Activated CD4-positive, alpha-beta T cell treated with anti-CD3 and anti-CD28 coated beads, Interleukin-2, amount 50 U/mL, for 24 hours (primary cell): ENCODE measurements at places on chromosomes 2 and 18.

GRCh38 chr2:27211241-27211942 is 449 bp upstream of the ATRAID start:
- no peak for DNase-seq

DNA sequence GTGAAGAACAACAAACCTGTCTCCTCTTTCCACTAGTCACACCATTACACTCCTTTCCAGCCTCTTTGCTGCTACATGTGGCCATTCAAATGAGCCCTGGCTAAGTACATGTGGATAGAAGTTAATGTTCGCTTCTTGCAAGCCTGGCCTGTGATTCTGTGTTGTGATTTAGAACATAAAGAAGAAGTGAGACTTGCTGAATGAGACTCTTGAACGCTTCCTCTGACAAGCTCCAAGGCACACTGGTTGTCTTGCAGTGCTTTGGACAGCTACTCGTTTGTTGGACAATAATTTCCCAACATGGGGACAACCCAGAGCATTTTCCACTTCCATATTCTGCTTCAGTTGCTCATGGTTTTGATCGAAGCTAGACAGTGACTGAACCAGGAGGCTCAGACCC is 57.3 kb downstream of the CCDC74A start:
- DNase-seq, result no peak

- no peak for DNase-seq
These were observed 21.8 kb upstream of the SERPINE2 start for GRCh38 chr2:224060783-224061482.

- DNase-seq, result no peak
These were observed 15.5 kb downstream of the CYP26B1 start for GRCh38 chr2:72131916-72132841.

GRCh38 chr2:149767516-149767974 is 180.0 kb upstream of the MMADHC start:
- no peak for DNase-seq

DNA sequence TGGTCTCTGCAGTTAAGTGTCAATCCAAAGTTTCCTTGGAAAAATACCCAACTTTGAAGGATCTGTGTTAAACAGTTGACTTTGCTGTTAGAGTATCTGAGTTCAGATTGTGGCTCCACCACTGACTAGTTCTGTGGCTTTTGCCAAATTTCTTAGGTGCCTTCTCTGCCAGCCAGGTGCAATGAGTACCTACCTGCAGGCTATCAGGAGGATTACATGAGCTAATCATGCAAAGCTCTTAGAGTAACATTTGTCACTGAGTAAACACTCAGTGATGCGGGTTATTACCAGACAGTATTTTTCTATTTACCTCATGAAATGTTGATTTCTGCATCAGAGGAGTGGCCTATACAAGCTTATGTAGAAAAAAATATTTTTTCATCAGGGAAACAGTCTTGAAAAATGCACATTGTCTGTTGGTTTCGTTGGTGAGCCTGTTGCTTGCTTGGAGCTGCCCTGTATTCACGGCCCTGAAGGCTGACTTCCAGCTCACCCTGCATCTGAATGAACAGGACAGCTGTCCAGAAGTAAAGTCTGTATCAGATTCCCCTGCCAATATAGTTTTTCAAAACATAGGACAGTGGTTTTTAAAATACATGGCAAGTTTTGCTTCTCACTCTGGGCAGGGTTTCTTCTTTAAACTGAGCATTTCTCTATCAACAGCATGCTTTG is 235.1 kb downstream of the CDCA7 start:
- DNase-seq, result no peak

DNA sequence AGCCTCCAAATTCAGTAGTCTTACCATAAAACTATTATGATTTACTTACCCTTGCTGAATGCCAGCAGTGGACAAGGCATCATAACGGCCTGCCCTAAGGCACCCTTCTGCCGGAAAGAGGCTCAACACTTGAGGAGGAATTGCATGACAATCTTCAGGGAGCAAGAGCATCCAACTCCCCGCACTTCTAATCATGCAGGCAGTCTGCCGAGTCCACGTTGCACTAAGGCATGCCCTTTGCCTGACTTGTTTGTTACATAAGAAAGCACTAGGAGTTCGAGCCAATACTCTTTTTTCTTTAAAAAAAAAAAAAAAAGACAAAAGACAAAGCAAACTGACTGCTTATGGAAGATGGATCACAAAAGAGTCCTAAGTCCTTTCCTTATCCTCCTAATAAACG is 17.9 kb upstream of the SPTBN1 start:
- no peak for DNase-seq

- DNase-seq, result no peak
These were observed 213.4 kb upstream of the CCDC150 start for GRCh38 chr2:196426122-196426521.

DNA sequence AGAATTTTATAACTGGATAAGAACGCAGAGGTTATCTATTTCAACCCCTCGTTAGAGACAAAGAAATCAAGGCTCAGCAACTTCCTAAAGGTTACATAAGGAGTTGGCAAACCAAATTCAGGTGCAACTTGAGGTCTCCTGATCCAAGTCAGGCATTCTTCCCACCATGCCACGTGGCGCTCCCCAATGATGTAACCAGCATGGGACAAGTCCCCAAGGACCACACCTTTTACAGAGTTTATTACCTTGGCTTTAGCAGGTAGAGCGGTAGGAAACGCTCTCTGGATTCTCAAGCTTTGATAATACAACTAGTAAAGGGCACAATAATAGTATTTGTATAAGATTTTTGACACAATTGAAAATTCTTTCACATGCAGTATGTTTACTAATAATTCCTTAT is 26.7 kb upstream of the MBOAT2 start:
- DNase-seq, result no peak

DNA sequence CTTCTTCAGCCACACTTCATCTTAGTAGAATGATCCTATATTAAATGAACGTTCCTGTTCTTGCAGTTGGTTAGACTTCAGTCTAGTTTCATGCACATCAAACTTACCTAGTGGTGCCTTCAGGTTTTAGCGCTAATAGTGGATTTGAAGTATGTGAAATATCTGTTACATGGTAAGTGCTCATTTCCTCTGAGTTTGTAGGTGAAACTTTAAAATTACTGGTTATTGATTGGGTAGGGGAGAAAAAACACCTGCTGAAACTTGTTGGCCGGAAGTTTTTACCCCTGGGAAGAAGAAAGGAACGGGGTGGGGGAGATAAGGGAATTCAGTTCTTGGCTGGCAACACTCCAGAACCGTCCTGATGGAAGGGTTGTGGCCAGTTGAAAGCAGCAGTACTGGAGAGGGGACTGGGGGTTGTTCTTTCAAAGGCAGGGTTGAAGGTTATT is 112.8 kb downstream of the SPTBN1 start:
- no peak for DNase-seq

- peak; percentile 7 for DNase-seq
These were observed 58.5 kb upstream of the COPS8 start for GRCh38 chr2:237026981-237027711.

GRCh38 chr2:231680992-231681852 is 27.1 kb upstream of the PTMA start:
- DNase-seq, result no peak

DNA sequence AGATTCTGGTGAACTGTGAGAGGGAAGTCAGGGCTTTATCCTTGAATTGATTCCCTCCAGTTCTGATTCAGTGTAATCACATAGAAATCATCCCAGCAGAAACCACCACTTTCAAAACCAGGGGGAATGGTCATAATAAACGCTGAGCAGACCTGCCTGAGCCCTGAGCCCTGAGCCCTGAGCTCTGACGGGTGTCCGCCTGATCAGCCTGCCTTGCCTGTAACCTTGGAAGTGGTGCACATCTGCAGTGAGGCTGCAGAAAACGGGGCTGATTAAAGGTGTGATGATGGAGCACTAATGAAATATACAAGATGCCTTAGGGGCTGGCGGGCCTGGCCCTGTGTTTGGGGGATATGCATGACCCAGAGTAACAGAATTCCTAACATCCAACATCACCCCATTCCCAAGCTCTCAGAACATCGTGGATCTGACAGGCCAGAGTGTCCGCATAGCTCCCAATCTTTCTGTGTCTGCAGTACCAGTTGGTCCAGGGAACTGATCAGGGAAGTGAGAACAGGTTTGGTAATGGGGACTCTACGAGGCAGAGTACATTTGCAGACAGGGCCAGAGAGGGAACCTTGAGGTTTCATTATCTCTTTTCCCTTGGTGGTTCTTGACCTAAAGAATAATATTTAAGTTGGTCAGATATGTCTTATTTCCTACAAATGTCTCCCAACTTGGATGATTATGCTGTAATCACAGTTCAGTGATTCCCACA is 37.8 kb downstream of the KCTD18 start:
- no peak for DNase-seq

- DNase-seq, result no peak
These were observed 291.6 kb upstream of the FAM98A start for GRCh38 chr2:33890686-33891085.

DNA sequence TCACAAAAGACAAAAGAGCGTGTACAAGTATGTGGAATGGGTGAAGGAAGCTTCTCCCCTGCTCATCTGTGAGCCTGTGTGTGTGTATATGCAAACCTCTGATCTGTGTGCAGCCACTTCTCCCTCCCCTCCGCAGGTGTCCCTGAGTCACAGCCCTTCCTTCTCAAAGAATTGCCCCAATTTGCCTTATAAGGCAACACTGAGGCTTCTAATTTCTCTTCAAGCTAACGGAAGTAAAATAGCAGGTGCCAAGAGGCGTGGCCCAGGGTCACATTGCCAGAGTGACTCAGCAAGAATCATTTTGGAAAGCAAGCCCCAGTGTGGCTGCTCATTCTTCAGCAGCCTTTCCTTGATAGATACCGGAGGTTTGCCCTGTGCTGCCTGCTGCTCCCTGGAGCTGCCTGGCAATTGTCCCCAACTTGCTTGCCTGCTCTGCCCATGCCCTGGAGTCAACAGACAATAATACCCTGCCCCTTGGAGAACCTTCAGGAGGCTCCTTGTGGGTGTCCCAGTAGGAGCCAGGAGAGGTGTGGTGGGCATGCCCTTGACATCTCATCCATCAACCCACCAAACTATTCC is 37.3 kb upstream of the BMP10 start:
- peak; percentile 81 for DNase-seq

- DNase-seq, result no peak
These were observed 17.5 kb downstream of the DNAJC10 start for GRCh38 chr2:182733572-182733971.

- no peak for DNase-seq
These were observed 24.2 kb downstream of the MYT1L start for GRCh38 chr2:2306878-2307277.

DNA sequence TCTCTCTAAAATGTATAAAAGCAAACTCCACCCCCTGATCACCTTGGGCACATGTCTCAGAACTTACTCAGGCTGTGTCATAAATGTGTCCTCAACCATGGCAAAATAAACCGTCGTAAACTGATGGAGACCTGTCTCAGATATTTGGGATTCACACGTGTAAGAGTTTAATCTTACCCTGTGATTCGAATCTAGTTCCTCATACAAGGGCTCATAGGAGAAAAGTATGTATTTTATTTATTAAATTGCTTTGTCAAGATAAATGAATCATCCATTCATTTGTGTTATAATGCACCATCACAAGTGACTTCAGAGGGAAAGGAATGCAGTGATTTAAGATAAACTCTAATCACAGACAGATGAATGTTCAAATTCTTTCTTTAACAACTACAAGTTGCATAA is 712.5 kb upstream of the LRATD1 start:
- no peak for DNase-seq

GRCh38 chr18:11121443-11121849 is 27.9 kb downstream of the PIEZO2 start:
- no peak for DNase-seq

- DNase-seq, result no peak
These were observed 70.6 kb upstream of the KLF7 start for GRCh38 chr2:207236156-207236935.

DNA sequence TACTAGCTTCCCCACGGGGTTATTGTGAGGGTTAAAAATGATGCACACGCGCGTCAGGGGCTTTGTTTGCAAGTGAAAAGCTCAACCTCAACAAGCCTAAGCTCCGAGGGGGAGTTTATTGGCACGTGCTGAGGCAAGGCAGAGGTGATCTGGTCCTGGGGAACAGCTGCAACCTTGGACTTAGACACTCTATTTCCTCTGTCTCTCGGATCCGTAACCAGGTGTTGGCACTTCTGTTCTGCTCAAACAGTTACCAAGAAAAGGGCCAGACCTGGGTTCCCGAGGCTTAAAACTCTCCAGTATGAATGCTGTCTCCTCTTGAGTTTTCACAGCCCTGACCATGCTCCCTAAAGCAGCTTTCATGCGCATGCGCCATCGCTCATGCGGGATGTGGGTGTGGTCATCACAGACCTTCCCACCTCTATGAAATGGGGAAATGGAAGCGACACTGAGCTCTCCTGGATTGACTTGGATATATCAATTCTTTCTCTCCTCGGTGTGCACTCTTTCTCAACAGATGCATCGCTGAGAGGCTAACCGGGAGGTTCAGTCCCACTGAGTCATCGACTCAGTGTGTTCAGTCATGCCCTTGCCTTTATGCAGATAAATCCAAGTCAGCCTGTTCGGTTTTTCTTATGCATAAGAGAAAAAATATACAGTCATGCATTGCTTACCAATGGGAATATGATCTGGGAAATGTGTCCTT is 19.9 kb upstream of the RAB31 start:
- DNase-seq, result no peak

DNA sequence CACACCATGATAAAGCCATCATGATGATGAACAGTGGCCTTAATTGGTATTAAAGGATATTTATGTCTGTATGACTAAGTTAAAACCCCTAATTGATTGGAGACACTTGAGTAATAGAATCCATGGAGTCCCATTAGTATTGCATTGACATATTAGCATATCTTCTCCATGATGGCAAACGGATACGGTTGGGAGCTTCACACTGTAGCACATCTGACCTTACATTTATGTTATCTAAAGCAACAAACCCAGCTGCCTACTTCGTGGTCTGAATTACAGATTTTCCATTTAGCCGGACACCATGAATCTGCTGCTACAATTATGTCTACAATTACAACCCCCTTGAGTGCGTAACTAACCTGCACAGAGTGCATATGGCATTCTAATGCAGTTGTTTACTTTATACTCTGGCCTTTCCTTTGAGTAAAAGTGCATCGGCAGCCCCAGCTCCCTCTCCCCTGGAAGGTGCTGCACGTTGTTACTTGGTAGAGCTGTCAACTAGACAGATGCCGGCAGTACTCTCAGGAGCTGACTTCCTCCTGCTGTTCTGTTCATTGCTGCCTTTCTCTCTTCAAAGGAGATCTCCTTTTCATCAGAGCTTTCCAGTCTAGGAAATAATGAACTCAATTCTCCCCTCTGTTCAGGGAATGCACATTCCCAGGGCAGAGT is 92.1 kb downstream of the LRRC30 start:
- DNase-seq, result no peak

GRCh38 chr18:36905571-36905970 is 76.6 kb downstream of the KIAA1328 start:
- no peak for DNase-seq
